Lung (tissue), 17 donors: ENCODE measurements at places on chromosomes 3 and 15. TPM values are rescaled to one million over a fixed set of nuclear protein-coding genes. Genes with fewer than 3 reads are reported as not detected.

DNA sequence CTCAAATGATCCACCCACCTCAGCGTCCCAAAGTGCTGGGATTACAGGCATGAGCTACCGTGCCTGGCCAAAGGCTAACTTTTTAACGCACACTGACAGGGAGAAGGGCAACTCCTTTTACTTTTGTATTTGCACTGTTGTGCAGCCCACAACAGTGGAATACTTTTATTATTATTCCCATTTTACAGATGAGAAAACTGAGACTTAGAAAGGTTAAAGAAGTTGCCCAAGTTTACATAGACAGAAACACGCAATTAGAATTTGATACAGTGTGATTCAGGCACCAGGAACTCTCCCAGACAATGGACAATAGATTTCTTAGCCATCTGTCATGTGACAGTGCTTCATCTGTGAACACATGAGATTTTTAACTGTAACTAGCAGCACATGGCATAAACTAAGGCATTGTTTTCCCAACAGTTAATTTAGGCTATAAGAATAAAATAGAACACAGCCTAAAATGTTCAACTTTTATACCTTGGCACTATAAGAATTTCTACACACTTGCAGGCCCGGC, 18.8 kb downstream of the STAG1 start:
- no peak for DNase-seq

Gene NDN
- 107 TPM for total RNA-seq

DNA sequence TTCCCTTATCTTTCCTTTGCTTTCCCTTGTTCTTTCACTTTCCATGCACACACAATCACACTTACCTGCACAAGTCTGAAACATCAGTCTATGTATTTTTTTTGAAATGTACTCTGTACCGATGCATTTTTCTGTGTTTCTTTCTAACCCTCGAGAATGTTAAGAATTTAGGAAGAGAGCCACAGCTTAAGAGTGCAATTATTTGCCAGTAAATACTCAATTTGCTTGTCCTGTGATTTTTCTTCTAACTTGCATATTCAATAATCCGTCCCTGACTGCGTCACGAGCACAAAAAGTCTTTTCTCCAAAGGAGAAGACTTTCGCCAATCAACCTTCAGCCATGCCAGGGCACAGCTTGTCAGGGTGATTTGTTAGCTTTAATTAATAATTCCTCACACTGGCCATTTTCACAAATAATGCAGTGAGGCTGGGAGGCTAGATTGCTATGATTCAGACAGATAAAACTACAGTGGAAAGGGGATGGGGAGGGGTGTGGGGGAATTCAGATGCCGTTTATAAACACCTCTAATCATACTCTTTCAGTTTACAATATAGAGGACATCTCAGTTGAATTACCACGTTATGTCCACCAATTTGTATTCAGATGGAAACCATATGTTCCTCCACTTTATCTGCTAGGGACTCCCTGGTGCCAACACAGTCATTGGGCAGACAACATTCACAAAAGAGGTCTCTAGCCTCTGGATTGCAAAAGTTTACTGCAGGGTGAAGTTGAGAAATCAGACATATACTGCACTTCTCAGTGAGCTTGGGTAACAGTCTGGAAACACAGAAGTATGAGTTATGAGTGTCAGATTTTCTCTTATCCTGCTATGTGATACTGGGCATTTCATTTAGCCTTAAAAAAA, 388.0 kb downstream of the ZBTB20 start:
- peak; percentile 86 for DNase-seq

GRCh38 chr3:53842436-53843194, 3.6 kb downstream of the CHDH start:
- peak; percentile 66 for DNase-seq

Gene ASB7
- total RNA-seq = 18.3 TPM

- DNase-seq = no peak
These were observed 629.2 kb upstream of the ZNF385D start for GRCh38 chr3:22380253-22380652.

GRCh38 chr3:179063945-179064560, 7.6 kb downstream of the ZMAT3 start:
- DNase-seq = no peak

Gene CA12
- 8.5 TPM for total RNA-seq

Gene CCDC39
- total RNA-seq = 5.1 TPM

DNA sequence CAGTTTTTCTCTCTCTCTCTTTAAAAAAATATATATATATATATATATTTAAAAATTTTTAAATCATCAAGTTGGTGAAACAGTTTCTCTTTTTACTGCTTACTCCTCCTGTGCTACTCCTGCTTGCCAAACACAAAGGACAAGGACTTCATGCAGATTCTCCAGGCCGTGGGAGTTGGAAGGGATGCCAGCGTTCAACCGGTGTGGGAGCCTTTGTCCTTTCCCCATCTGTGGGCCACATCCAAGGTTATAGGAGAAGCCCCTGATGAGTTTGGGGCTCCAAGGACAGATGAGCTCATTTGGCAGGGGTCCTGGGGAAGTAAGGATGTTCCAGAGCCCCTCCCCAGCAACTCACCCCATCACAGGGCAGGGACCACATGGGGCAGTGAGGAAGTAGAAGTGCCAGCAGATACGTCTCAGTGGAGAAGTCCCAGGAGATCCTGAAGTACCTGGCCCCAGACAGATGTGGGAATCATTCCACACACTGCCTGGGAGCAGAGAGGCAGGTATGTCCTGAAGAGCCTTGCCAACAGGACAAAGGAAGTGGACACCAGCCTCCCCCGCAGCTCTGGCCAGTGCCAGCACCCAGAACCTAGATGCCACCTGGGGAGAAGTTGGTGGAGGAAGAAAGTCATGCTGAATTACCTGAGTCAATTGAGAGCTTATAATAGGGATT, 36.6 kb downstream of the CCK start:
- no peak for DNase-seq

Gene EFCC1
- 5.2 TPM for total RNA-seq

Gene RTP3
- total RNA-seq = not detected

DNA sequence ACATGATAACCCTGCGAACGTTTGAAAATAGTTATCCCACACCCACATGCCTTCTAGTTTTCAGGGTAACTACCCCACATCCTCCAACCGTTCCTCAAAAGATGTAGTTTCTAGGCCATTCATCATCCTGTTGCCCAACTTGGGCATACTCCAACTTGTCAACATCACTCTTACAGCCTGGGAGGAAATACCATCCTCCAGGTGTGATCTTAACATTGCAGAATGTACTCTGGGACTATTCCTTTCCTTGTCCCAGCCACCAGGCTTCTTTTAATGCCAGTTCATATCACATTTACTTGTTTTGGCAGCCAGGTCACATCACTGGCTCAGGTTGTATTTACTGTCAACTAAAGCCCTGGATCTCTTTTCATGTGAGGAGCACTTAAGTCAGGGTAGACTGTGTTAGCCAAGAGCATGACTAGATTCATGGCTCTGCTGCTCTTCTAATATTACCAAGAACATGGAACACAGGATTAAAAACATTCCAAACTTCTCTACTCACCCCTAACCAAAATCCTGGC, 4.0 kb upstream of the DENND6A start:
- DNase-seq = no peak

GRCh38 chr3:133655731-133656515, 5.8 kb downstream of the TOPBP1 start:
- DNase-seq = no peak

Gene SPINK8
- not detected for total RNA-seq

Gene FETUB
- total RNA-seq = not detected

- DNase-seq = peak; percentile 20
These were observed 101.6 kb downstream of the RPL22L1 start for GRCh38 chr3:170768334-170768801.

Gene ITIH3
- total RNA-seq = 0.54 TPM

- DNase-seq = no peak
These were observed 386.5 kb downstream of the LRTM1 start for GRCh38 chr3:54541369-54541768.

DNA sequence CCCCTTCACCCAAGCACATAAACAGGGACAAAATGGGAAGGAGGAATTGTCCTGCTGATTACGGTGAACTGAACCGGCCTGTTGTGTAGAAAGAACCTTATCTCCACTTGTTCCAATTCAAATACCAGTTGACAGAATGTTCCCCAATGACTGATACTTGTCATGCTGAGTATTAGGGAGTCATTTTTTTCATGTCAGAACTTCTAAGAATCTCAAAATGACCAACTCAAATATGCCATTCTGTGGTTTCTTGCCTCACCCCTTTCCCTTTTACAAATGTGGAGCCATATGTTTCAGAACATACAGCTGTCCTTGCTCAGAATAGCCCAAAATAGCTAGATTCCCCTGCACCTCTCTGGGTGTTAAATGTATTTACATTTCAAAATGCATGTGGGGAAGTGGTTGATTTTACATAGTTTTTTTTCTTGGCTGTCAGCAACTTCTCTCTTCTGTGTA, 405.9 kb upstream of the TBL1XR1 start:
- DNase-seq = no peak

Gene ADAMTS17
- 2.7 TPM for total RNA-seq

Gene CD96
- 3.0 TPM for total RNA-seq

GRCh38 chr15:50940506-50940905, 32.0 kb downstream of the AP4E1 start:
- no peak for DNase-seq

Gene IL20RB
- total RNA-seq = 1.3 TPM

- DNase-seq = peak; percentile 35
These were observed 7.2 kb downstream of the TMOD2 start for GRCh38 chr15:51758645-51759044.

DNA sequence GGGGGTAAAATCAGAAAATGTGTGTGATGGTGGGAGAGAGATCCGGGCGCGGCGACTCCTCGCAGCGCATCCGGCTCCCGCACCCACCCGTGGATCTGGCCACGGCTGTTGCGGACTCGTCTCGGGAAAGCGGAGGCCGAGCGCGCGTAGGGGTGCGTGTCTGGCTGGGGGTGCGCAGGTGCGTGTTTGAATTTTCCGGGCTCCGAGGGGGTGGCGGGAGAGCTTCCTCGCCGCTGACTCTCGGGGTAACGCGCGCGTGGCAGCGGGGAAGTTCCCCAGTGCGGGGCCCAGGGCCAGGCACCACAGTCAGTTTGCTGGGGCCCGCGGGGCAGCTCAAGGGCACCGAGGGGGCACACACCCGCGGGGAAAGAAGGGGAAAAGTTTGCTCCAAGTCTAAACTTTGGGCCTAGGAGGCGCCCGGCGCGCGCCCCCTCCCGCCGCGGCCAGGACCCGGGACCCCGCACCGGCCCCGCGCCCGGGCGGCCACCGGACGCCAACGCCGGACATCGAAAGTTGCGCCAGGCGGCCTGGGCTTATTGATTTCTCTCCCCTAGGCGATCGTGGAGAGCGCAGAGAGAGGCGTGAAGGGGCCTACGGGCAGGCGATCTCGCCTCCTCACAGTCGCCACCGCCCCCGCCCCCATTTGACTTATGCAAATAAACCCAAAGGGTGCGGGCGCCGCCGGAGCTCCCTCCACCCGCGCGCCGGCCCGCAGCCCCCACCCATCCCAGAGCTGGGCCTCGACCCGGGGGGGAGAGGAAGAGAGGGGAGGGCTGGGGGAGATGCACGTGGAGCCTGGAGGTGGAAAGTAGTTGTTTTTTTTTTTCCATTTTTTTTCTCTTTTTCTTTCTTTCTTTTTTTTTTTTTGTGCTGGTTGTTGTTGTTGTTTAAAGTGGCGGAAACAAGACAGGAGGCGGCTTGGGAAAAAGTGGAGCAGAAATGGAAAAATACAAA, 639 bp downstream of the FOXP1 start:
- peak; percentile 66 for DNase-seq

- no peak for DNase-seq
These were observed 1170.2 kb downstream of the OTOL1 start for GRCh38 chr3:162666835-162667234.

Gene CD200R1
- total RNA-seq = 2.2 TPM

Gene ADAMTS9
- total RNA-seq = 75.6 TPM

GRCh38 chr3:152662157-152662556, 172.8 kb upstream of the P2RY1 start:
- no peak for DNase-seq

DNA sequence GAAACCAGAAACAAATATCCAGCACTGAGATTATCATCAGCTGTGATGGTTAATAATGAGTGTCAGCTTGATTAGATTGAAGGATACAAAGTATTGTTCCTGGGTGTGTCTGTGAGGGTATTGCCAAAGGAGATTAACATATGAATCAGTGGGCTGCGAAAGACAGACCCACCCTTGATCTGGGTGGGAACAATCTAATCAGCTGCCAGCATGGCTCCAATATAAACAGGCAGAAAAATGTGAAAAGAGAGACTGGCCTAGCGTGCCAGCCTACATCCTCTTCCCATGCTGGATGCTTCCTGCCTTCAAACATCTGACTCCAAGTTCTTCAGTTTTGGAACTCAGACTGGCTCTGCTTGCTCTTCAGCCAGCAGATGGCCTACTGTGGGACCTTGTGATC, 869.5 kb downstream of the SI start:
- DNase-seq = no peak

Gene NANOGP8
- total RNA-seq = 0.92 TPM

Gene SAMD7
- not detected for total RNA-seq

DNA sequence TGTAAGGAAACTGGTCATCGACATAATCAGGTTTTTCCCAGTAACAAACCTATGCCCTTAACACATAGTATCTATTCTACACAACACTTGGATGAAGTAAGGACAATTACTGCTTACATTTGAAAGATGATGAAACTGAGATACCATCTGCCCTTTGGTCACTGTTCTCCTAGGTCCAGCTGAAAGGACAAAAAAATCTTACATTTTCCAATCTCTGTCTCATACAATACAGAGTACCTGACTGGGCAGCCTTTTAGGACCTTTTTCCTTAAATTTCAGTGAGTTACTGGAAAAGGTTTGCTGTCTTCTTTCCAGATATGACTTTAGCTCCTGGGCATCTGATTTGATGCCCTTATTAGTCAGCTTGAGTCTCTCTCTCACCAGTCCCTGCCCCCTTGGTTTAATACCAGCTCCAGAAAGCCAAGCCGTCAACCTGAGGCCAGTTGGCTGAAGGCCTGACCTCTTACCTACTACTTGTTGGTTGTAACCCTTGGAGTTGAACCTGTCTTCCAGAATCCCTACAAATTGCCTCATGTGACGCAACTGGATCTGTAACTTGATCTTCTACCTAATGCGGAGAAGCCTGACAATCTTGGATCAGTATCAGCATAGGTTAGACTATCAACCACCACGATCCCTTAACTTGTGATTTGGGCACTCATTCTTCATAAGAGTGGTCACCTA, 355.3 kb upstream of the ZNF385D start:
- DNase-seq = no peak

GRCh38 chr3:15769256-15769915, 28.4 kb downstream of the ANKRD28 start:
- DNase-seq = no peak

DNA sequence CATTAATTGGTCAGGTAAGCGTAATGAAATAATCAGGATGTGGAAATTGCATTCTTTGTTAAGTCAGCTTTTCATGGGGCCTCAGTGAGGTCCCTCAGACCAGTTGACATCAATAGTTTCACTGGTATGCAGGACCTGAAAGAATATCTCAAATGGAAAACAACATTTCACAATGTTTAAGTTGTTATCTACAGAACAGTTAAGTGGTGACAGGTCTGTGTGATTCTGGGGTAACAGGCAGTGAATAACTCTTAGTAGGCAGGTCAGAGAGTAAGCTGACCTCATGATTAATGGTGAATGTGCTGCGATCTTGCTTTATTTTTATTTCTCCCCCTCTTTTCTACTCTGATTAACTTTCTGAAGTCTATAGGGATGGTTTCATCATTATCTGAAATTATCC, 28.9 kb upstream of the ACP3 start:
- no peak for DNase-seq

GRCh38 chr3:187906416-187906815, 161.1 kb upstream of the BCL6 start:
- no peak for DNase-seq

GRCh38 chr15:99345832-99346462, 94.7 kb downstream of the LRRC28 start:
- no peak for DNase-seq
